Nucleus accumbens (tissue), 56 donors: ENCODE measurements at places on chromosomes 7 and 10.

DNA sequence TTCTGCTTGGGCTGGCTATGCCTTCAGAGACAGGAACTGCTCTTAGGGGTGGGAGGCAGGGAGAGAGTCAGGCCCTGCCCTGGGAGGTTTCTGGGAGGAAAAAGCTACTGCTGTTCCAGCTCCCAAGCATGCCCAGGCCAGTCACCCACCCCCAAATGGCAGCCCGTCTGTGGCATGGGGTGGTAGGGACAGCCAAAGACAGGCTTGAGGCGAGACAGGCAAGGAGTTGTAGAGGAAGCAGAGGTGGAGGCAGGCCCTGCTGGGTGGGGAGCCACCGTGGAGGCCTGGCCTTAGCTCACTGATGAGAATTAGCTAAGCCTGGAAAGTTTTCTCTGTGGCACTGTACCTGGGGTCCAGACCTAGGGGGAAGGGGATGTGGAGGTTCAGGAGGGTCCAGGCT lies 6.6 kb upstream of the SAMD8 start:
- DNase-seq = no peak

DNA sequence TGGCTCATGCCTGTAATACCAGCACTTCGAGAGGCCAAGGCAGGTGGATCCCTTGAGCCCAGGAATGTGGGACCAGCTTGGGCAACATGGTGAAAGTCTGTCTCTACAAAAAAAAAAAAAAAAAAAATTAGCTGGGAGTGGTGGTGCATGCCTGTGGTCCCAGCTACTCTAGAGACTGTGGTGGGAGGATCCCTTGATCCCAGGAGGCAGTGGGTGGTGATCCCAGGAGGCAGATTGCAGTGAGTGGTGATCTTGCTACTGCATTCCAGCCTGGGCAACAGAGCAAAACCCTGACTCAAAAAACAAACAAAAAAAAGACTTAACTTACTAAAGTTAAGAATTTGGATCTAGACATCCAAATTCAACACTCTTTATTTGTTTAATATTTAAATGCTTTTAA lies 10.2 kb upstream of the ADO start:
- no peak for DNase-seq

DNA sequence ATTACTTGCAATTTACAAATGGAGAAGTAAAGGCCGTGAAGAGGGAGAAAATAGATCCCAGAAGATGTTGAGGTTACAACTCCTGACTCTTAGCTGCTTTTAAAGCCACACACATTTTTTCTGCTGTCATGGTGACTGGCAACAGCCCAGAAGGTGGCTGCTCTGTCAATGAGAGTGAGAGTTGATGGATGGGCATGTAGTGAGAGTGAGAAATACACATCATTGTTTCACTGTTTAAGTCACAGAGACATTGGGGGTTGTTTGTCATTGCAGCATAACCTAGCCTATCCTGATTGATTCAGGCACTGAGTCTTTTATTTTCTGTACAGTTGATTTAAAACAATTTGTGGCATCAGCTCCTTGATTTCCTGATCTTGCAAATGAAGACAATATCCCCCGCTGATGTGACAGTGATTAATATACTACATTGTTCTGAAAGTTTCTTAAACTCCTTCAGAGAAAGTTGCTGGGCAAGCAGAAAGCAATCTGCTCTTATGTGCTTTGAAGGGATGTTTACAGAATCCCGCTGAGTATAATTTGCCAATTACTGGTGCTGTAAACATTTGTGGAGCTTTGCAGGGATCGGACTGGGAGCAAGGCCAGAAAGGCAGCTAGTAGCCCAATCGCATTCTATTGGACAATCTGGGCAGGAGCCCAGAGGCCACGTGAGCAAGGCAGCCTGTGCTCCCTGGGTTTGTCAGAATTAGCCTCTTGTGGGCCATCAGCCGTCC lies 229.6 kb downstream of the PRPF18 start:
- DNase-seq = peak; percentile 77

- peak; percentile 9 for DNase-seq
These were observed 10.9 kb downstream of the SUFU start for GRCh38 chr10:102514487-102515311.

DNA sequence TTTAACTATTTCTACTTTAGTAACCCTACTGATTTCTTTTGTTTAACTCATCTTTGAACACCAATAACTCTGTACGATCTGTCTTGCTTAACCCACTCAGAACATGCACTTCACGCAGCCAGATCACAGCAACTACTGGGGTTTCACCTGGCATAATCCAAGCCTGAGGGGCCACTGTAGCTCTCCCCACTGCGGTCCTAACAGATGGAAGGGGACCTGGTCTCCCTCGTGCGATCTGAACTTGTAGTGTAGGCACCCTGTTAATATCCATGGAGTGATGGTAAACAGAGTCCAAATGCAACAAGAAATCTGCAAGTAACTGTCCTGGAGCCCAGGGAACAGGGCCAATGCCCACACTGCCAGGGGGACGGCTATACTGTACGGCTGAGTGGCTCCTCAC lies 45.5 kb downstream of the INSIG1 start:
- DNase-seq = no peak

DNA sequence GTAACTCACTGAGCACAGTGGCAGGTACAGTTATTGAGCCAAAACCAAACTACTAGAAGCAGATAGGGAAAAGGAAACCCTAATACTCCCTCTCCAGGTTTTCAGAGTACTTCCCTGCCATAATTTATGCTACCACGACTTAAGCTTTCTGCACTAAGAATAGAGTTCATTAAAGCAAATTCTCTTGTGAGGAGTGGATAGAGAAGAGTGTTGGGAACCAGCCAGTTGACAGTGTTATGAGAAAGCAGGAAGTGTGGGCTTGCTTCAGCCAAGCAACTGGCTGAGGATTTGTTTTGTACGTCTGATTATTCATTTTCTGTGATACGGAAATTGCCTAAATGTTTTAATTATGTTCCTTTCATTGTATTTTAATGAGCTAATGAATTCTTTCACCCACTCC lies 280.5 kb downstream of the KIF20B start:
- no peak for DNase-seq

- no peak for DNase-seq
These were observed 78.6 kb upstream of the GLCCI1 start for GRCh38 chr7:7889791-7890568.

DNA sequence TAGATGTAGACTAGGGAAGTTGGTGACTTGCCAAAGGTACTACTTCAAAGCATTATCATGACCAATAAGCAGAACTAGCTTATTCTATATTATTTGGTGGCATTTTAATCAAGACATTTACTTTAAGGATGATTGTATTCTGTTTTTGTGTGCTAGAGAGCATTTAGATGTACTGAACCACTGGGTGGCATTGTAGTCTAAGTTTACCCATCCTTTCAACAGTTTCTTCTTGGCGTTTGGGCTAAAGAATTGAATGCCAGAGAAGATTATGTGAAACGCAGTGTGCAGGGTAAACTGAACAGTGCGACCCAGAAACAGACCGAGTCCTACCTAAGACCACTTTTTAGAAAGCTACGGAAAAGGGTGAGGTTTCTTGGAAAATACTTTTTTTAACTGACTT lies 26.8 kb downstream of the PRPF18 start:
- DNase-seq = no peak

DNA sequence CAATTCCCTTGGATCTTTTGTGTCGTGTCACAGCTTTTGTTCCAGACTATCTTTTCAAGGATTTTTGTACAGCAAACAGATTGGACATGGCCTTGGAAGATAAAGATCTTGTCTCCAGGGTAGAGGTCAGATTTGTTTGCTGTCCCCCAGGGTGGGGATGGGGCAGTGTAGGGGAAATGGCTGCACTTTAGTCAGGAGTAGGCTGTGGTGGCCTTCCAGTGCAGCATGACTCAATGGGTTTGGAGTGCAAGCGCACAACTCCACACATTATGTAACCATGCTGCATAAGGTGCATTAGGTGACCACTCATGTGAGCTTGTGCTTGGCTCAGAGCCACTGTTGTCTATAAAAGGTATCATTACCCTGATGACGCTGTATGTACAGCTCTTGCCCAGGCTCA lies 23.9 kb upstream of the ADAMTS14 start:
- no peak for DNase-seq

DNA sequence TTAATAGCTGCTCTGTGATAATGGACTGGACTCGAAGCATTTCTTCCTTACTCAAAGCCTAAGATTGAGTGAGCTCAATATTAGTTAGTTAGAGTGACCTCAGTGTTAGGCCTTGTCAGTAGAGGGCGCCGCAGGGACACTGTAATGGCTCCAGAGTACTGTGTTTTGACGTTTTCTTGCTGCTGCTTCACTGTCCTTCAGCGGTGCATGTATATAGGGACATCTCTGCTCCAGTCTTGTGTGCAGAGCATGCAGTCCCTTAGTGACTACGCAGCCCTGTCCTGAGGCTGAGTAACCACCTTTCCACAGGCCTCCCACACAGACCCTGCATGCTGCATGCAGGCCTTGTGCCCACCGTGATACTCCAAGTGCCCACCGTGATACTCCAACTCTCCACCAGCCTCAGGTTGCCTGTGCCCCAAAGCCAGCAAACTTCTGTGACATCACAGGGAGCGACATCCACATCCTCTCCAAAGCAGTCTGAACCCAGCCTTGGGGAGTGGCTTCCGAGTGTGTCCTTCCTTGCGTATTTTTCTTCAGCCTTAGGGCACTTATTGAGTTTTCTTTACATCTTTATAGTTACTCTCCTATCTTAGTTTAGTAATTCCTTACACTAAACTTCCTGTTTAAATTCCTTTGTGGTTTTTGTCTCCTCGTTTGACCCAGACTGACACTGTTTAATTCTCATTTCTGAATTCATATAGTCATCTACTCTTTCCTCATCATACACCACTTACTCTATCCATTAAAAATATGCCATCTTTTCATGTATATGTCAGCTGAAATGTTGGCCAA lies 118.2 kb downstream of the JAZF1 start:
- DNase-seq = peak; percentile 51

DNA sequence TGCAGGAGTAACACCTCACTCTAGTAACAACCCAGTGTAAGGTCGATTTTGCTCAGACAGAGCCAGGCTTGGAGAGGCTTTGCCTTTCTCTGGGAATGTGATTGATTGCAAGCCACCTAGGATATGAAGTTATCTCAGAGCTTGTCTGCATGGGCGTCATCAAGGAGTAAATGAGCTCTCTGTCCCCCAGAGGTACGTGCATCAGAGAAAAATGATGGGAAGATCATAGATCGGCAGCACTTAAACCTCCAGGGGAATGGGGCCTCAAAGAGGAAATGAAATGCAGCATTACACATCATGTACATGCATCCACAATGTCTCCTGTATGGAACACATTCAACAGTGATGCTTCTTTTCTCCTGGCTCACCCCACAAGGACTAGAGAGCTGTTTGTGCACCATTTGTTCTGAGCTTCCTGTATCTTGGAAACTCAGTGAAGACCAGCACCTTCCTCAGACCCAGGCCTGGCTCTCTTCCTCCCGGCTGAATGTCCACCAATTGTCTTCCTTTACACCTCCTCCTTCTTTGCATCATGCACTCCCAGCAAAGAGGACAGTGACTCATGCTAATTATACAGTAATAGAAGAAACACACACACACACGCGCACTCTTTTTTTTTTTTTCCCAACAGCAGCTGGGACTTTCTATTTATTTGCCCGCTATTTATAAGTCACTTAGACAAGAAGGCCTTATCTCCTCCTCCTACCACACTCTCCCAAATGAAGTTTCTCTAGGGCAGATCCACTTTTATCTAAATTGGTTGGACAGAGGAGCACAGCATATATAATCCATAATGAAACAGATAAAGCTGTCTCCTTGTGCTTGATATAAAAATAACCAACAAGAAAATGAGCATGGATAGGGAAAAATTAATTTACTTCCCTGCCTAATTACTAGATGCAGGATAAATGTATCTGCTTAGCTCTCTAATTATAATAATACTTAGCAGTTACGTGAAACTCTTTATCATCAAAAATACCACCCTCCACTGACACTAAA lies 990.7 kb downstream of the CCSER2 start:
- DNase-seq = peak; percentile 32

GRCh38 chr10:32956365-32957197 lies 1.4 kb downstream of the ITGB1 start:
- no peak for DNase-seq

DNA sequence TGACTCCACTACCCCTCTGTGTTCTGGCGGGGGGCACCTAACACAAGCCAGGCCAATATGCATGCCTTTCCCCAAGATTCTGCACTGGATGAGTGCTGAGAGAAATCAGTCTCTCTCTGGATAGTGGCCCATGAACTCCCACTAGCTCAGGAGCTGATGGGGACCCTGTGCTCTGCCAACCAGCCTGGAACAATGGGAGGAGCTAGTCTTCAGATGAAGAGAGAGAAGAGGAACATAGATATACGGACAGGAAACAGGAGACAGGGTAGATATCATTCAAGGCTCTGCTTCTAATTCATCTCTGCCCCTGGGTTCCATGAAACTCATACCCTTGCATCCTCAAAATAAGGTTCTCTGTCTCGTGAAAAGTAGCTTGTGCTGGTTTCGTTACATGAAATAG lies 27.9 kb upstream of the PLXNA4 start:
- no peak for DNase-seq

GRCh38 chr7:119578116-119578515 lies 694.9 kb upstream of the KCND2 start:
- no peak for DNase-seq

DNA sequence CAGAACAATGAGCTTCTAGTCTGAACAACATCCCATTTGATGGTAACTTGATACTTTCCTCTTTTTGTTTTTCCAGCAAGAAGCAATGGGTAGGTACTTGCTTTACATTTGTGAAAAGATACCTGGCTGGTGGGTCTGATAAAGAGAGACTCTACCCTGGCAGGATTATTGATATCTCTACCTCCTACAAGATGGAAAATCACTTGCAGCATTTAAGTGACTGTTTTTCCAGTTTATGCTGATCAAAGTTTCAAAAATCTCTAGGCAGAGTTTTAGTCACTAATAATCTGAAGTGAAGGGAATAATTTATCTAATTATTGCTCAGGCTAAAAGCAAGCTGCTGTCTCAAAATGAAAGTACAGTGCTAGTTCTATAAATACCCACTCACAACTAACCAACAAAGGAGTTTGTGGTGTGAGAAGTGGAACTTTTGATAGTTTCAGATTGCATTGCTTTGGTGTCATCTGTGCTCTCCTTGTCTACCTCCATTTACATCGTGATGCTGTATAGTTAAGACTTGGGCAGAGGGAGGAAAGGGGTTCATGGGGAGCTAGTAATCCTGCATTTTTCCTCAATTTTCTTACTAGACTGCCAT lies 86.0 kb upstream of the ANKRD1 start:
- DNase-seq = no peak

GRCh38 chr10:76695069-76695468 lies 942.5 kb downstream of the KCNMA1 start:
- no peak for DNase-seq

GRCh38 chr10:14309593-14309992 lies 21.1 kb downstream of the FRMD4A start:
- DNase-seq = no peak
